CD4-positive, alpha-beta T cell treated with Interleukin-10 for 1 hour (primary cell): ENCODE measurements at places on chromosomes 16 and 17.

GRCh38 chr16:82042846-82043245, 7.8 kb downstream of the HSD17B2 start:
- DNase-seq: no peak

GRCh38 chr17:74608511-74608910, 15.0 kb downstream of the CD300E start:
- DNase-seq: no peak

GRCh38 chr16:57577214-57577613, 34.8 kb downstream of the ADGRG5 start:
- no peak for DNase-seq

DNA sequence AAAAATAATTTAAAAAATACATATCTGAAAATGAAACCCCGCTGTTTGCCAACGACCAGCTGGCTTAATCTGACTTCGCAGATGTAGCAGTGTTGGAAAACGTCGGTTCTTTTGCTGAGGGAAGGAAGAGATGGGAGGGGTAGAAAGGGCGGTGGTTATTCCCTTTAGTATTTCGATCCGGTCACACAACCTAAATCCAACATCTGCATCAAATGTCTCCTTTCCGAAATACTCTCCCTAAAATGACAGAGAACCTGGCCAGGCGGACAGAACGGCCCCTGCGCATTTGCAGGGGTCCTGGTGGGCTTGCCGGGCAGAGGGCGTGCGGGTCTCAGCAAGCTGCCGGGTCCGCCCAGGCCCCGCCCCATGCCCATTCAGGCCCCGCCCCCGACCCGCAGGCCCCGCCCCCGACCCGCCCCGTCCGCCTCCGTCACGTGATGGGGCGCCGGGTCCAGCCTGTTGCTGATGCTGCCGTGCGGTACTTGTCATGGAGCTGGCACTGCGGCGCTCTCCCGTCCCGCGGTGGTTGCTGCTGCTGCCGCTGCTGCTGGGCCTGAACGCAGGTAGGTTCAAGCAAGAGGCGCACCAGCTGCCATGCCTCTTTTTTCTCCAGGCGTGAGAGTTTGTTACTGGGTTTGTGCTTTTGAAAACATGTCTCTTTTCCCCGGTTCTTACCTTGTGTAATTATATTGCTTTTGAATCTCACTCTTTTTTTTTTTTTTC, at the start of gene SCPEP1:
Gene SCPEP1, plus strand, starts transcription at position 459 of the 723 bp plus-strand sequence. Its CDS starts 29 bp downstream, at position 488.
- peak; percentile 87 for DNase-seq

DNA sequence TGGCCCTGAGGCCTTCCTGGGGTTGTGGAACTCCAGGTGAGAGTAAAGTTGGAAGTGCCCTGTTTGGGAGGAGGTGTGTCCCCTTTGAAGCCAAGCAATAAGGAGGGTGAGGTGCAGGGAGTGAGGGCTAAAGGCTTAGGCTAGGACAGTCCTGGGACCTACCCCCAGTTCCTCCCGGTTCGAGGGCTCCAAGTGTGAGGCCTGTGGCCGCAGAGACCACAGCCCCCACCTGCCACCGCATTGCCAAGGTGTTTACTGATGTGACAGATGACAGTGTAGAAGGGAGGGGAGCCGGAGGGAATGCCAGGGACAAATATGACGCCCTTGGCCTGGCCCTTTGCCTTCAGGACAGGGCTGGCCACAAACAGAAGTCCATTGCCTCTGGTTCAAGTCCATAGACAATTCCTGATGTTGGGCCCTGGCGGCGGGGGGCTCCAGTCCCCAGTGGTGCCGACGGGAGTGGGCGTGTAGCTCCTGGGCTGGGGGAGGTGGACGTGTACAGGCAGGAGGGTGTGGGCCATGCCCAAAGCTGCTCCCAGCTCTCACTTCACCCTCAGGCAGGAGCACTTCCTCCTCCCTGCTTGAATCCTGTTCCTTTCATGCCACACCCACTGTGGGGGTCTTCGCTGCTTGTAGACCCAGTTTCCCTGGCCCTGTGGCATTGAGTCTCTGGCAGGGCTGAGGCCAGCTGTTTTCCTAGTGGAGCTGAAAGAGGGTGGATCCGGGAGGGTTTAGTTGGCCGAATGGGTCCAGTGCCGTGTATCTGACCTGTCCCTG, 3.2 kb downstream of the ADORA2B start:
- DNase-seq: no peak

GRCh38 chr17:34822007-34822739, 139.1 kb downstream of the CCT6B start:
- no peak for DNase-seq

- DNase-seq: no peak
Observed at GRCh38 chr17:39517224-39517623, 55.9 kb downstream of the CDK12 start.

DNA sequence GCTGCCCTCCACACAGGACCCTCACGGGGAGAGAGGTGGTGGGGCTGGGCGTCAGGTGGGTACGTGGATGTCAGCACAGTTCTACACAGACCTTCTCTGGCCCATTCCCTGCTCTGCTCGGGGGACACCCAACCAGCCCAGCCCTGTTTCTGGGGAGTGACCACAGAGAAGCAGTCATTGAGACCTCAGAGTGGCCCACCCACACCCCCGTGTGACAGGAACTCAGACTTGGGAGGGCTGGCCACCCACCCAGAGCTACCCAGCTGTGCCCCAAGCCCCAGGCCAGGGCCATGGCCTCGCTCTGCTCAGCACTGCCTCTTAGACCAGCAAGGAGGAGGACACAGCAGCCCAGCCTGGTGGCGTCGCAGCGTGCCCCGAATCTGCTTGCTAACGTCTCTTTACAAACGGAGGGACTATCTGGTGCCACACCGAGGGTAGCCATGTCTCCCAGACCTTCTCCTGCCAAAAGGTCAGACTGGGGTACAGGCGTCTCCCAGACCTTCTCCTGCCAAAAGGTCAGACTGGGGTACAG, 77.7 kb downstream of the KLHDC4 start:
- no peak for DNase-seq

DNA sequence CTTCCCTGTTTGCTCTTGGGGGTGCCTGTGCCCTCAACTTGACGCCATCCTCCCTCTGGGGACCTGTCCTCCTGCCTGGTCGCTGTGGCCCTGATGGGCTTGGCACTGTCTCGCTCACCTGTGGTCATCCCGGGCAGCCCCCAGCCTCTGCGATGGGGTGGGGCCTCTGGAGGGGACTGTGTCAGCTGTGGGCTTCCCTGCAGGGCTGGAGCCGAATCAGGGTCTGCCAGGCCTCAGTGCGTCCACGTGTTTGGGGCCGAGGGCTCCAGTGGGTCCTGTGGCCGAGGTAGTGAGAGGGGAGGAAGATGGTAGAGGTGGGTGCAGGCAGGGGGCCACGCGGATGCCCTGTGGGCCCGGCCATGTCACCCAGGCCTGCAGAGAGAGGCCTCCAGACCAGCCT, 8.0 kb downstream of the PIGQ start:
- DNase-seq: no peak

DNA sequence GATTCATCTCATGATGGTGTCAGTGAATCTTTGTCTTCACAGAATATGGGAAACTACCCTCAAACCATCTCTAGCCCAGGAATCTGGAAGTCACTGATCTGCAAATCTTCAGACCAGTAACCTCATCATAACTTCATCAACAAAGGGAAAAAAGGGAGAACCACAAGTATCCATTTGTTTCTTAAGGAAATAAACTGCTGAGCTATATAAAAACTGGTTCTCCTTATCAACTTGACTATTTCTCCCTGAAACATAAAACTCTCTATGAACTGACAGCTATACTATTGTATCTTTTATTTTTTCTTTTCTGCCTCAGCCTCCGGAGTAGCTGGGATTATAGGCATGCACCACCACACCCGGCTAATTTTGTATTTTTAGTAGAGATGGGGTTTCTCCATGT, 39.3 kb downstream of the TRIM37 start:
- no peak for DNase-seq

- no peak for DNase-seq
Observed at GRCh38 chr17:45279898-45280297, 18.0 kb upstream of the SPATA32 start.

GRCh38 chr16:23858542-23858941, 22.8 kb downstream of the PRKCB start:
- DNase-seq: no peak

DNA sequence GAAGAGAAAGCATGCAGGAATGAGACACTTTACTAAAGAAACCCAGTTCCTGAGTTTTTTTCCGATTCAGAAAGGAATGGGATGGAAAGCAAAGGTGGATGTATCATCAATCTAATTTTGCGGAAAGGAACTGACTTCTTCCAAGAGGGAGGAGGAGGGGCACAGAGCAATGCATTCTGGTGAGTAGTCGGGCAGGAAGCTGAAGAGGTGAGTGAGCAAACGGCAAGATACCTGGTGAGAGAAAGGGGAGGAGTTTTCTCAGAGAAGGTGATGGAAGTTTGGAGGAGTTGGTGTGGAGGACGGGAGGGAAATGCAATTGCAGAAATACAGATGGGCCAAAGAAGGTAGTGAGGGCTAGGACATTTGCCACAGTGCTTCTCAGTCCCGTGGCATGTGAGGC, 713.2 kb downstream of the KCNJ2 start:
- DNase-seq: no peak

GRCh38 chr16:8099586-8099985, 490.7 kb downstream of the TMEM114 start:
- no peak for DNase-seq

- DNase-seq: peak; percentile 95
Observed at GRCh38 chr17:75036643-75037268, 10.0 kb downstream of the ATP5PD start.
